ENCODE measurements at places on chromosomes 2 and 18.

DNA sequence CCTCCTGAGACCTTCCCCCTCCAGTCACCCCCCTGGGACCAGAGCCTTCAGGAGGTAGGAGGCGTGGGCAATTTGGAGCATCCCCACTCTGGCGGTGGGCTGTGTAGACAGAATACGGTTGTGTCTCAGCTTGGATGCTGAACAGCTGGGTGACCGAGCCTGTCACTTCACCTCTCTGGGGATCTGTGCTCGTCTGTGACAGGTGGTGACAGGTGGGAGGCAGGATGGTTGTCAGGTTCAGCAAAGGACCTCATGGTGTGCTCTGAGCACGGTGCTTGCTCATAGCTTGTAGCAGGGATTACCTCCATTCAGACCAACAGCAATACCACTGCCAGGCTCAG, 186.5 kb upstream of the HS6ST1 start:
- no peak for DNase-seq

DNA sequence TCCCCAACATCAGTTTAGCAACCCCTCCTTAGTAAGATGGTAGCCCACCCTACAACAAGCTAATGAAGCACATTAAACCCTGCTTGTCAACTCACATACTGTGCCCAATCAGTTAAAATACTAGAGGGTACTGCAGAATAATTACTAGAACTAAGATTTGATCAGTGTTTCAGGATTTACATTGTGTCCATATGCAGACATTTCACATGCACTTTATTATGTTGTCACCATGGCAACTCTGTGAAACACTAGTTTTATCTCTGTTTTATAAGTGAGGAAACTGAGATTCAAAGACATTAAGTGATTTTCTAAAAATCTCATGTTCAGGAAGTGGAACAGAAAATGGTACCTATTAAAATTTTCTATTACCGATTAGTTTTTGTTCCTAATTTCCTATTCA, 61.7 kb downstream of the CYBRD1 start:
- DNase-seq, result peak; percentile 14

DNA sequence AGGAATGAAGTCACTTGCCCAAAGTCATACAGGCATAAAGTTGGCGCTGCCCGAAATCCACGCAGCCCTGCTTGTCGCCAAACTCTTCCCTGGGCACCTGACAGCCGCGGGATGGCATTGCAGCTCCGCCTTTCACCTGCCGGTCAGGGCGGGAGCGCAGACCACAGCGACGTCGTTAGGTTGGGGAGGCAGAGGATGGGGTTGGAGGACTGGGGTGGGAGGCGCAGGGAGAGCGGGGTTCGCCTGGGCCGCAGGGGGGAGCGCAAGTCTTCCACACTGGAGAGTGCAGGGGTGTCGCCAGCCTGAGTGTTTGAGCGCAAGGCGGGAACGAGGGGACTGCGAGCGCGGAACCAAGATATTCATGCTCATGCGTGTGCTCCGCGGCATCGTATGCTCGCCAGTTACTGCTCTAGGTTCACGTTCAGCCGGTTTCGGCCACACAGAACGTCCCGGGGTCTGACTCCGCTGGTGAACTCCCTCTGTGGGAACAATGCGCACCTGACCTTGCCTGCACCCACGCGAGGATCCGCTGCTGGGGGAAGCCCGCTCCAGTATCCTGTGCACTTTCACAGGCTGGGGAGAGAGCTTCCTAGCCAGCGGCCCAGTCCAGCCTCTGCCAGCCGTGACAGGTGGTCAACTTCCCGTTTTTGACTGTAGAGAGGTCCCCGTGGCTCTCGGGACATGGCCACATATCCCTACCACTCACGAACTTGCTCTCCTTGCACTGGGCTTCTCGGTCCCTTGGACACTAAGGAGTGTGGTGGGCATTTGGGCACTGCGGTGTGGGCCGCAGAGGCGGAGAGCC, 767 bp upstream of the NPPC start:
- DNase-seq, result no peak

- DNase-seq, result no peak
Measured at GRCh38 chr2:218265626-218266025, 4.3 kb downstream of the AAMP start.

DNA sequence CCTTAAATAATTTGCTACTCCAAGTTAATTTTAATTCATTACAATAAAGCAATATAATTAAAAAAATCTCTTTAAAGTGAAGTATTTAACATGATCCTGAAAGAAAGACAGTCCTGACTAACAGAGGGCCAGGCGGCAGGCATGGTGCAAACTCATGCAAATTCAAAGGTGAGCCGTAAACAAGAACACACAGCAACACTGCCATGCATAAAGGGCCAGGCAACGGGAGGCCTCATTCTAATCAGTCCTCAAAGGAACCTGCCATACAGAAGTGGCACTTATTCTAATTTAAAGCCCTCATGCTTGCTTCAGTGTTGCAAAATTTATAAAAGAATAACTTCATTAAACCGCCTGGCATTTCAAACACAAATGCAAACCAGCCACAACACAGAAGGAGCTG, 277.0 kb downstream of the ZNF521 start:
- no peak for DNase-seq
